Uterus (tissue), 4 donors: ENCODE measurements at places on chromosomes 7 and 10. TPM values are rescaled to one million over a fixed set of nuclear protein-coding genes. Genes with fewer than 3 reads are reported as not detected.

GRCh38 chr10:24324651-24325050 lies 115.7 kb downstream of the KIAA1217 start:
- no peaks in the 10 kb centered on the region for H3K27me3 ChIP-seq
- no peaks in the 10 kb centered on the region for H3K36me3 ChIP-seq
- no peak for DNase-seq
- no peak overlapping the region for H3K27ac ChIP-seq
- no peaks in the 10 kb centered on the region for H3K4me1 ChIP-seq

DNA sequence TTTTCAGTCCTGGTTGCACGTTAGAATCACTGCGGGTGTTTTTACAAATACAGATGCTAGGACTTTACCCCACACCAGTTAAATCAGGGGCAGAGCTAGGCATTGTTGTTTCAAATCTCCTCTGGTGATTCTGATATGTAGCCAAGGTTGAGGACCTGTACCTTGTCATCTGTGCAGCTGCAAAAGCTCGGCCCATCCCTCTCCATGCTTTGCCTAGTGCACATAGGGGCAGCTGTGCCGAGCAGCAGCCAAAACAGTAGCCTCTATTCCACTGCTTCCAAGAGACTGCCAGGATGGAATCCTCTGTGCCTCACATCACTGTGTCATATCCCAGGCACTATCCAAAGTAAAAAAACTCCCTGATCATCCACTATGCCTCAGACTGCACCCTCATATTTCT lies 181.3 kb downstream of the CDK14 start:
- H3K4me3 ChIP-seq = no peak overlapping the region
- H3K36me3 ChIP-seq = no peaks in the 10 kb centered on the region
- H3K27me3 ChIP-seq = no peaks in the 10 kb centered on the region
- no peaks in the 10 kb centered on the region for H3K4me1 ChIP-seq
- peak overlapping the region; percentile 37 for H3K27ac ChIP-seq

- no peaks in the 10 kb centered on the region for H3K27me3 ChIP-seq
- no peaks in the 10 kb centered on the region for H3K4me1 ChIP-seq
- no peak for DNase-seq
- no peak overlapping the region for H3K27ac ChIP-seq
- no peaks in the 10 kb centered on the region for H3K36me3 ChIP-seq
These were observed 2.7 kb downstream of the LAMB4 start for GRCh38 chr7:108127461-108127860.

DNA sequence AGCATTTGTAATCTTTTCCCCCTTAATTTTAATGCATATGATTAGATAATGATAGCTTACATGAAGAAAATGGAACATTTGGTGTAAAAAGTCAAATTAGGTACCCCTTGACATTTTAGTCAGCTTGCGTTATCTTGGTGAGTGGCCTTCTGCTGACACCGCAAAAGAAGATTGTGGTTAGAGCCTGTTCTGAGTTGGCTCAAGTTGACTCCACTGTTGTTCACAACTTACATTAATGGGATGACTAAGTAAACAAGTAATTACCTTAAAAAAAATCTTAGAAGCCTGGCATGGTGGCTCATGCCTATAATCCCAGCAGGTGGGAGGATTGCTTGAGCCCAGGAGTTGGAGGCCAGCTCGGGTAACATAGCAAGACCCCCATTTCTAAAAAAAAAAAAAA lies 24.2 kb downstream of the TRRAP start:
- no peaks in the 10 kb centered on the region for H3K27me3 ChIP-seq
- H3K36me3 ChIP-seq = no peaks in the 10 kb centered on the region
- H3K27ac ChIP-seq = no peak overlapping the region
- no peak overlapping the region for H3K4me3 ChIP-seq

Gene CYP26A1
- total RNA-seq = 0.76 TPM

GRCh38 chr10:33395201-33395600 lies 60.7 kb upstream of the NRP1 start:
- H3K4me3 ChIP-seq = no peak overlapping the region
- H3K36me3 ChIP-seq = no peaks in the 10 kb centered on the region
- no peaks in the 10 kb centered on the region for H3K4me1 ChIP-seq
- H3K27me3 ChIP-seq = no peaks in the 10 kb centered on the region

Gene STEAP4
- total RNA-seq = 24.6 TPM

DNA sequence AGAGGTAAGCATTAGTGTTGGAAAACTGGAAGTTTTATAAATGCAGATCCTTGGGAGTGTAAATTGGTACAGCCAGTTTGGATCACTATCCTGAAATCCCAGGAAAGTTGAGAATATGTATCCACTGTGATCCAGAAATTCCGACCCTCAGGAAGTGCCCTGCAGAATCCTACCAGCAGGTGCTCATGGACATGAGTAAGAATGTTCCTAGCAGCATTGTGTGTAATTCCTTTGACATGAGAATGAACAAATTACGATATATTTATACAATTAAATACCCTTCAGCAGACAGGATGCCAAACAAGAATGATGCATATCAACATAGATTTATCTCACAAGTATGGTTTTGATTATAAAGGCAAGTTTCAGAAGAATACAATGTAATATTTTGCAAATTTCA lies 181.6 kb downstream of the XPNPEP1 start:
- no peak overlapping the region for H3K27ac ChIP-seq
- no peak overlapping the region for H3K4me3 ChIP-seq
- DNase-seq = no peak
- H3K4me1 ChIP-seq = peaks cover 6% of the 10 kb centered on the region
- no peaks in the 10 kb centered on the region for H3K27me3 ChIP-seq

GRCh38 chr7:30469303-30469702 lies 9.3 kb downstream of the NOD1 start:
- DNase-seq = peak; percentile 87
- H3K27ac ChIP-seq = peak overlapping the region; percentile 90
- no peaks in the 10 kb centered on the region for H3K36me3 ChIP-seq
- H3K4me1 ChIP-seq = peaks cover 42% of the 10 kb centered on the region
- no peaks in the 10 kb centered on the region for H3K27me3 ChIP-seq

Gene AKR1C3
- total RNA-seq = 6.0 TPM
